Sigmoid colon (tissue), 7 donors: ENCODE measurements at places on chromosomes 4 and X. TPM values are rescaled to one million over a fixed set of nuclear protein-coding genes. Genes with fewer than 3 reads are reported as not detected.
A peak's percentile ranks its signal among the peaks of the same experiment; 100 is the strongest.

DACH2 gene
- 1.4 TPM for total RNA-seq

CCNB3 gene
- 0.14 TPM for total RNA-seq

XAGE2 gene
- total RNA-seq = not detected

GRCh38 chr4:183571350-183571941 is 66.6 kb downstream of the ING2 start:
- no peaks in the 10 kb centered on the region for H3K4me1 ChIP-seq
- no peak overlapping the region for H3K4me3 ChIP-seq
- no peak overlapping the region for H3K27ac ChIP-seq
- no peak for DNase-seq

DNA sequence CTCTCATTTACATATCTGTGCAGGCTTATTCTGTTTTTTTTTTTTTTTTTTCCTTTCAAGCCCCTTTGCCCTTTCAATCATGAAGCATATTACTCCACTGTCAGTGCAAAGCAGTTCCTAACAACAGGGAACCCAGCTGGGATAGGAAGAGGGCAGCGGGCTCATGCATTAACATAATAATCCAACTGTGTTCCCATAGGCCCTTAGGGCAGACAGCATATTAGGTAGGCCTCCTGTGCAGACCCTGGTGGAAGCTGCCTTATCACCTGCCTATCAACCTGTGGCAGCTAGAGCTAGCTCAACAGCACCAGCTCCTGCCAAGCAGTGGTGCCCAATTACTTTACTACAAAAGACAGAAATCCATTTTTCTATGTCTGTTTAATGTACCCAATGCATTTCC is 49.3 kb downstream of the SLC10A7 start:
- no peak for DNase-seq
- H3K4me1 ChIP-seq = no peaks in the 10 kb centered on the region
- no peaks in the 10 kb centered on the region for H3K27me3 ChIP-seq
- no peak overlapping the region for H3K27ac ChIP-seq
- H3K36me3 ChIP-seq = no peaks in the 10 kb centered on the region
- H3K4me3 ChIP-seq = no peak overlapping the region

DNA sequence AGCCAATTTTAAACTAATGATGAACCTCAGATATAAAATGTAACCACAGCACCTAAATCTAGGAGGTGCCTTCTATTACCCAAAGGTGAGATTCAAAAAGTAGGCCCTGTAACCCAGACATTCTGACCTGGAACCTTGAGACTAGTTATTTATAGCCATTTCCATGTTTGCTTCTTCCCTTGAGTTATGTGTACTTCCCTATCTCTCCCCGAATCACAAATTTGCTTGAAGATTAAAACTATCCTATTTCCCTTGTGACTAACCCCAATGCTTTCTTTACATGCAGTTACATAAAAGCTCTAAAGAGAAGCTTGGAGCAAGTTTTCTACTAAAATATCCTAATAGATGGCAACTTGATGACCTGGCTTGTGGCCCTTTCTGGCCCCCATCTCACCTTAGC is 32.6 kb upstream of the S100G start:
- no peak overlapping the region for H3K27ac ChIP-seq
- no peaks in the 10 kb centered on the region for H3K27me3 ChIP-seq
- H3K4me1 ChIP-seq = no peaks in the 10 kb centered on the region

DNA sequence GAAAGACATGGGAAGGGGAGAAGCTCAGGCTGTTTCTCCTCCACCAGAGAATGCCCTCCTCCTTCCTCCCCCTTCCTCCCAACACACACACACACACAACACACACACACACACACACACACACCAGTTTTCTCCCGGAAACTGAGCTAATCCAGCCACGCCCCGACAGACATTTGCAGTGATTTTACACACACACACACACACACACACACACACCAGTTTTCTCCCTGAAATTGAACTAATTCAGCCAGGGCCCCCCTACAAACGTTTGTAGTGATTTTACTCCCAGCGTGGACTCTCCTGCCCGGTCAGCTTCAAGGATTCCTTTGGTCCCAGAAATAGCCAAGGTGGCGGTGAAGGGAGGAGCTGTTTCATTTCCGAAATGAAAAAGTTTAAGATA is 32.9 kb upstream of the STX18 start:
- H3K4me1 ChIP-seq = no peaks in the 10 kb centered on the region
- no peaks in the 10 kb centered on the region for H3K36me3 ChIP-seq
- peak overlapping the region; percentile 62 for H3K27ac ChIP-seq
- H3K27me3 ChIP-seq = no peaks in the 10 kb centered on the region
- peak overlapping the region; percentile 56 for H3K4me3 ChIP-seq

DNA sequence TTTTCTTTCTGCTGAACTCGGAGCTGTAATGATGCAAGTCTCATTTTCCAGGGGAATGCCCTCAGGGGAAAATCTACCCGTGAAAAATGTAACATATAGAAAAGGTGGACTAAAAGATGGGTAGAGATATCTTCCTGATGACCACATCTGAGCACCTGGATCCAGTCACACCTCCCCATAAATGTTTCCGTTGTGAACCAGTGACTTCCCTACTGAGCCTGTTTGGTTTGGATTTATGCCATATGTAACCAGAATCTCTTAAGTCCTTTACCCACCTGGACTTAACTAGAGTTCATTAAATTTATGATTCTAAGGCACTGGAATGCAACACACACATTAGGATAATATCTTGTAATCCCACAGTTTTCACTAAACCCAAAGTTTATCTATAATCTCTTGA is 171.1 kb downstream of the ZNF330 start:
- no peak for DNase-seq
- H3K27me3 ChIP-seq = no peaks in the 10 kb centered on the region
- no peak overlapping the region for H3K27ac ChIP-seq
- peaks cover 14% of the 10 kb centered on the region for H3K4me1 ChIP-seq
- no peaks in the 10 kb centered on the region for H3K36me3 ChIP-seq

DNA sequence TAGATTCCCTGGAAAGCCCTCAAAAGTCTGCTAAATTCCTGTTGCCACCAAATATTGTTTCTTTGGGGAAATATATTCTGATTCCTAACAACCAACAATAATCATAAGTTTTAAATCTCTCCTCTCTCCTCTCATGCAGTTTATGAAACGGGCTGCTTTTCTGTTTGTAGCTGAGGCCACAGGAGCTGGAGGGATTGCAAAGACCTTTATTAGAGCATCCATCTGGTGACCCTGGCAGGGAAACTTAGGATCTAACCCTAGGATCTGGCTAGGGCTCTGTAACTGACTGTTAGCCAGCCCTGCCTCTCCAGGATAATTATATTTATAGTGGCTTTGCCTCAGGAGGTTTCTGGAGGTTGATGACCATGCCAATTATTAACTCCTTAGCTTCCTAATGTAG is 56.9 kb downstream of the SMAD1 start:
- H3K27me3 ChIP-seq = no peaks in the 10 kb centered on the region
- no peak for DNase-seq
- no peak overlapping the region for H3K4me3 ChIP-seq
- no peak overlapping the region for H3K27ac ChIP-seq
- H3K36me3 ChIP-seq = no peaks in the 10 kb centered on the region

DNA sequence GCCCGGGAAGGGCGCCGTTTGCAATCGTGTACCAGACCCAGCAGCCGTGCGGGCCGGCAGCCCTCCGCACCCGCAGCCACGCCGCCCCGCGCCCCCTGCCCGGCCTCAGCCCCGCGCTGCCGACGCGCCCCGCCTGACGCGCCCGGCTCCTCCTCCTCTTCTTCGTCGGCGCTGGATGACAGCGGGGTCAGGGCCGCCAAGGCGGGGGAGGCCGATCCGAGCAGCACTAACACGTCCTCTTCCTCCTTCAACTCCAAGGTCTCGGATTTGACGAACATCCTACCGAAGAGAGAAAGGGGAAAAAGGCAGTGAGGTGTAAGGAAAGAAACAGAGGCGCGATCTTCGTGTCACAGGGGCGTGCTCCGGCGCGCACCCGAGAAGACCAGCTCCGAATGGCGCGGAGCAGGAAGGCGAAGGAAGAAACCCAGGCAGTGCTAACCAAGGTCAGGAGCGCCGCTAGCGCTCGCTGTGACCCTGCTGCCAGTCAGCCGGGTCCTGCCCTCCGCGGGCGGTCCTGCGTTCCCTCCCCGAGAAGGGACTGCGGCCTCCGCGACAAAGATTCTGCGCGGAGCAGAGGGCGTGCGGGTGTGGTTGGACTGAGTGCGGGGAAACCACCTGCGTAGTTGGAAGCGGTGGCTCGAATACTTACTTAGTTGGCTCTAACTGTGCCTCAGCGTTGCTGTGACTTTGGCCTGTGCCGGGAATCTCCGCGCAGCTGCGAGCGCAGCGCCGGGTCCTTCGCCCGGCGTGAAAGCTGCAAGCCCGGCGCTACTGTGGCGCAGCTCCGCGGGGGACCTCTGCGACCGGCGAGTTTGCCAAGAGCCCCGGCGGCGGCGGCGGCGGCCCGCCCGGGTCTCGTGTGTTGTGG is 548 bp downstream of the NEUROG2 start:
- no peak for DNase-seq
- peaks cover 75% of the 10 kb centered on the region for H3K27me3 ChIP-seq
- H3K4me3 ChIP-seq = peak overlapping the region; percentile 47
- peaks cover 46% of the 10 kb centered on the region for H3K4me1 ChIP-seq
- no peaks in the 10 kb centered on the region for H3K36me3 ChIP-seq

DNA sequence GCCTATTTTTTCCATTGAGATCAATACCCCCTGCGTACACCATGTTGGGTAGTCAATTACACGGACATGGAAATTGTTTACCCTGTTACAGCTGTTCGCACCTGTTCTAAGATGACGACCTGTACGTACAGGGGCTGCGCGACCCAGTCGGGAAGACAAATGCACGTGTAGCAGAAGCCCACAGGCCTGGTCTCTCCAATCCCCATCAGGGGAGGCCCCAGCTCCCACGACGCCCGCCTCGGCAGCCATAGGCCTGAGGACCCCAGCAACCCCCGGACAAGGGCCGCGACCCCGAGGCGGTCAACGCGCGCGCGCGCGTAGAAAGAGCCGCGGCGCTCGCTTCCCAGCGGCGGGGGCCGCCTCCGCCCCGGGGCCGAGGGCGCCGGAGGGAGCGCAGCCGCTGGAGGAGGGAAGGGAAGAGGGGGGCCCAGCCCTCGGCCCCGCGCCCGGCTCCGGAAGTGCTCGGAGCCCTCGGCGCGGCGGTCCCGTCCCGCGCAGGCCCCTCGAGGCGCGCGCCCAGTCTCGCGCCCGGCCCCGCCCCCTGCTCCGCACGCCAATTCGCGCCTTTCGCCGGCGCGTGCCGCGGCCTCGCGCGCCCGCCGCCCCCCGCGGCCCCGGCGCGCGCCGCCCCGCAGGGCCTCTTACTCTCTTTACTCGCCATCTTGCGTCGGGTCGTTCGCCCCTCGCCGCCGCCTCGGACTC is 618 bp downstream of the RBBP7 start:
- H3K4me1 ChIP-seq = peaks cover 8% of the 10 kb centered on the region
- H3K27ac ChIP-seq = peak overlapping the region; percentile 94
- H3K27me3 ChIP-seq = no peaks in the 10 kb centered on the region
- DNase-seq = peak; percentile 67
- H3K36me3 ChIP-seq = no peaks in the 10 kb centered on the region

DNA sequence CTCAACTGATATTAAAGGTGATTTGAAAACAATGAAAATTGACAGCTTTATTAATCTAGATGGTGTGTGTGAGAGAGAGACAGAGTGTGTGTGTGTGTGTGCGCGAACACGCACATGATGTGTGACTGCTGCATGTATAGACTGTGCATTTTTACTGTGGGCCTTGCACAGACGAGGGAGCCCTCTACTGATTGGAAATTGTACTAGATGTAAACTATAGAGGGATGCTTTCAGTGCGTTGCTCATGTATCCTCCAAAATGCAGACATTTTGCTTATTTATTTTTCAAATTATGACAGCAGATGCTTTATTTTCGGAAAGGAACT is 168.4 kb upstream of the GK2 start:
- H3K36me3 ChIP-seq = no peaks in the 10 kb centered on the region
- no peak overlapping the region for H3K27ac ChIP-seq
- H3K4me1 ChIP-seq = peaks cover 17% of the 10 kb centered on the region

GRCh38 chr4:77699731-77700210 is 94.2 kb downstream of the CXCL13 start:
- no peaks in the 10 kb centered on the region for H3K36me3 ChIP-seq
- DNase-seq = no peak
- H3K4me1 ChIP-seq = peaks cover 19% of the 10 kb centered on the region
- no peak overlapping the region for H3K27ac ChIP-seq
- H3K4me3 ChIP-seq = no peak overlapping the region

DNA sequence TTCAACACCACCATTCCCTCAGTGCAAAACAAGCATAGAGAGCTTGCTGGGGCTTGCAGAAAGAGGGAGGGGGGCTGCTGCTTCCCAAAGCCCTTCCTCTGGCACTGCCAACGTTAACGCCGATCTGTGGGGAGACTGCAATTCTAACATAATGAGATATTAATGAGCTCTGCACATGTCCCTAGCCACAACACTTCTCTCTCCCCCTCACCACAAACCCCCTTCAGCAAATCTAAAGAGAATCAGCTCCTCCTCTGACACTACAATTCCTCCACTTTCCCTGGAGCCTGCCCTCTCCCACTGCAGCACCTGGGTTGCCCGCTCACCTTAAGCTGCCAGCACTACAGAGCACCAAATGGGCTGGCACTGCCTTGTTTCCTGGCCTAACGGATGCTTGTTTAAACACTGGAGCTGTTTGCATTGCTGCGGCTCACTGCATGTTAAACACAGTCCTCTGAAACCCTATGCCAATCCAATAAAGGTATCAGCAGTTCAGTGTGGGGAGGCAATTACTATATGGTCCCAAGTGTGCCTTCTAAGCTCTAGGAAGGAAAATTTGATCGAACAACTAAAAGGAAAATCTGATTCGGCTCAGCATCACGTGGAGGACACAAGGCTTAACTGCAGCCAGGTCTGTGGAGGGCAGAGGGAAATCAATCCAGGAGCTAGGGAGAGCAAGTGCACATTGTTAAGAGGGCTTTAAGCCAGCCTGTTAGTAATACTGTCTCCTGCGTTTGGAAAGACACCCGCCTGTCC is 232.4 kb downstream of the MAML3 start:
- no peaks in the 10 kb centered on the region for H3K27me3 ChIP-seq
- H3K4me1 ChIP-seq = peaks cover 66% of the 10 kb centered on the region
- no peak overlapping the region for H3K4me3 ChIP-seq
- H3K36me3 ChIP-seq = no peaks in the 10 kb centered on the region
- DNase-seq = no peak
- H3K27ac ChIP-seq = peak overlapping the region; percentile 81

- no peak overlapping the region for H3K4me3 ChIP-seq
- H3K27me3 ChIP-seq = no peaks in the 10 kb centered on the region
- H3K4me1 ChIP-seq = peaks cover 23% of the 10 kb centered on the region
- no peak for DNase-seq
- no peak overlapping the region for H3K27ac ChIP-seq
Observed at GRCh38 chr4:52993771-52994170, 131.7 kb downstream of the RASL11B start.

DNA sequence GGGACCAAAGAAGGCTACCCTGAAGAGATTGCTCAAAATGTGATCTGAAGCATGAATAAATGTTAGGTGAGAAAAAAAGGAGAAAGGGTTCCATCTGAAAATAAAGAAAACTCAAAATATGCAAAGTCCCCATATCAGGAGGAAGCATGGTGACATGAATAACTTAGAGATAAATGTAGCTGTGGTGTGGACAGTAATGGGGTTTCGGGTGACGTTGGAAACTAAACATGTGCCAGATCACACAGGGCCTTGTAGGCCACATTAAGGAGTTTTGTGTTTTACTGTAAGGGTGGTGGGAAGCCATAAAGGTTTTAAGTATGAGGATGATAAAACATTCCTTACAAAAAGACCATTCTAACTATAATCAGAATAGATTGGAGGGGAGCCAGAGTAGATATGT is 40.3 kb upstream of the ACSL4 start:
- H3K4me1 ChIP-seq = no peaks in the 10 kb centered on the region
- no peak for DNase-seq
- H3K36me3 ChIP-seq = no peaks in the 10 kb centered on the region
- H3K27me3 ChIP-seq = no peaks in the 10 kb centered on the region
- no peak overlapping the region for H3K27ac ChIP-seq
- no peak overlapping the region for H3K4me3 ChIP-seq

- peaks cover 24% of the 10 kb centered on the region for H3K4me1 ChIP-seq
- DNase-seq = no peak
- no peaks in the 10 kb centered on the region for H3K27me3 ChIP-seq
Observed at GRCh38 chr4:6926081-6926480, 16.5 kb downstream of the TBC1D14 start.
